Activated T-cell treated with anti-CD3 and anti-CD28 coated beads, Interleukin-2, amount 50 U/mL, for 48 hours (primary cell): ENCODE measurements at places on chromosomes 7 and 10.
A peak's percentile ranks its signal among the peaks of the same experiment; 100 is the strongest.

- no peak for DNase-seq
Measured at GRCh38 chr7:70730451-70731110, 401.4 kb upstream of the GALNT17 start.

DNA sequence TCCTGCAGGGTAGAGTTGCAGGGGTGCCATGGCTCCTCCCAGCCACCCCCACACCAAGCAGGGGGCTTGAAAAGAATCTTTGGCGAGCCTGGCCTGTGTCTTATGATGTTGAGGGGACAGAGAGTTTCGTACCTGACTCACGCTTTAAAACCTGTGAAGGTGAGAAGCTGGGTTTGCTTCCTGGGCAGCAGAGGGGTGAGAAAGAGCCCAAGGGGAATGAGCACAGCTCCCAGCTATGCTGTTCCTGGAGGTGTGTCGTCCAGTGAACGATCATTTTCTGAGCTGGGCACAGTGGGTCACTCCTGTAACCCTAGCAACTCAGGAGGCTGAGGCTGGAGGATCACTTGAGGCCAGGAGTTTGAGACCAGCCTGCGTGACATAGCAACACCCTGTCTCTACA is 13.5 kb upstream of the ADRB1 start:
- no peak for DNase-seq

DNA sequence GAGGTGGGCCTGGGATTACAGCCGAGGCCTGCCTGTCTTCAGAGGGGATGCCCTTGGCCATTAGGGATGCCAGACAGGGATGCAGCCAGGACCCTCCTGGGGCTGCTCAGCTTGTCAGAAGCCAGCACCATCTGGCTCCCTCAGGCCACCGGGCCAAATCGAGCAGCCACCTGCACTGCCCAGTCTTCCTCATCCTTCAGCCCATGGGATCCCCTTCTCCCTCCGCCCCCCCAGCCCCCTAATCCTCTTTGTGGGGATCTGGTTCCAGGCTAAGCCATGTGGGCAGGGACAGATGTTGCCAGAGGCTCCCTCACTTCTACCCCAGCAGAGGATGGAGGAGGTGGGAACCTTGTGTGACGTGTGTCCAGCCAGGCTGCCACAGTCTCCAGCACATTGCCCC is 137.4 kb upstream of the PPIF start:
- no peak for DNase-seq

DNA sequence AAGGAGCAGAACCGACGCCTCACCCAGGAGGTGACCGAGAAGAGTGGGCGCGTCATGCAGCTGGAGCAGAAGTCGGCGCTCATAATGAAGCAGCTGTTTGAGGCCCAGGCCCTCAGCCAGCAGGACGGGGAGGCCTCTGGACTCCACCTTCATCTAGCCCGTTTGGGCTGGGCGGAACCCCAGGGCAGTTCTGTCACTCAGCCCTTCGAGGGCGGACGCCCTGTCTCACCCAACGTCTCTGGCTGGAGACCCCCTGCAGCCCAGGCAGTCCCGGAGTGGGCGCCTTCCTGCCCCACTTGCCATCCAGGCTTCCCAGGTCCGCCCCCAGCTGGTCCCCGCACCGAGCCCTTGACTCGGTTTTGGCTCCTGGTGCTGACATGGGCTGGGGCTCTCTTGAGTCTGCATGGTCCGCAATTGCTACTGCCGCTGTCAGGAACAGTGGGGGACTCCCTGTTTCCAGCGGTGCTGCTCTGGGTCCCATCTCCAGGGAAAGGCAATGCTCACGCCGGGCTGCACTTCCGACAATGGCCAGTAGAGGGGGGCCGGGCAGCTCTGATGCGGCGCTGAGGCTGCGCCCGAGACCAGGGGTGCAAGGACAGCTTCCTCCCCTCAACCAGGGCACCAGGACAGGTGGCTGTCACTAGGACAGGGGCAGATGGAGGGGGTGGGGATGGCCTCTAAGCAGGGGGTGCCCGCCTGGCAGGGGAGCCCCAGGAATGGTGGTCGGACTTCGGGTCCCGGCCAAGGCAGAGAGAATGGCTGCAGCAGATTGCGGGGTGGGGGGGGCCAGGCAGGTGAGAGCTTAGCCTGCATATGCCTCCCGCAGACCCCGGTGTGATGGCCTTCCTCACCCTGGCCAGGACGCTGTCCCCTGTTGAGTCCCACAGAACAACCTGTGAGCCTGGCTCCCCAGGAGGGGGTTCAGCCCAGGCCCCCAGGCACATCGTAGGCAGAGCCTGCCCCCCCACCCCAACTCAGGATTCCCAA is 71.2 kb upstream of the KCTD7 start:
- peak; percentile 85 for DNase-seq

DNA sequence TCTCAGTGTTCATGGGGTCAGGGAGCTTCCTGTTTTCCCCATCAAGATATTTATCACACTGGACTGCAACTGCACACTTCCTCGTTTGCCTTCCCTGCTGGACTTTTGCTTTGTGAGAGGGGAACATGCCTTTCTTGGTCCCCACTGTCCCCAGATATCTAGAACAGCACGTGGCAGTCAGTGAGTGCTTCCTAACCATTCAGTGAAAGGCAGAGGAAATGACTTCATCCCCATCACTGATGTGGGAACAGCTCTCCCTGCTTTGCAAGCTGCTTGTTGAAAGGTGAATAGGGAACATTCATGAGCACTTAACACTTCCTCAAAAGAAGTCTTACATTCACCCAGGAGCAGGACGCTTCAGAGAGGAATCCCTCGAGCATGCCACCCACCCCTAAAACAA is 135.4 kb downstream of the MYOF start:
- DNase-seq, result no peak

DNA sequence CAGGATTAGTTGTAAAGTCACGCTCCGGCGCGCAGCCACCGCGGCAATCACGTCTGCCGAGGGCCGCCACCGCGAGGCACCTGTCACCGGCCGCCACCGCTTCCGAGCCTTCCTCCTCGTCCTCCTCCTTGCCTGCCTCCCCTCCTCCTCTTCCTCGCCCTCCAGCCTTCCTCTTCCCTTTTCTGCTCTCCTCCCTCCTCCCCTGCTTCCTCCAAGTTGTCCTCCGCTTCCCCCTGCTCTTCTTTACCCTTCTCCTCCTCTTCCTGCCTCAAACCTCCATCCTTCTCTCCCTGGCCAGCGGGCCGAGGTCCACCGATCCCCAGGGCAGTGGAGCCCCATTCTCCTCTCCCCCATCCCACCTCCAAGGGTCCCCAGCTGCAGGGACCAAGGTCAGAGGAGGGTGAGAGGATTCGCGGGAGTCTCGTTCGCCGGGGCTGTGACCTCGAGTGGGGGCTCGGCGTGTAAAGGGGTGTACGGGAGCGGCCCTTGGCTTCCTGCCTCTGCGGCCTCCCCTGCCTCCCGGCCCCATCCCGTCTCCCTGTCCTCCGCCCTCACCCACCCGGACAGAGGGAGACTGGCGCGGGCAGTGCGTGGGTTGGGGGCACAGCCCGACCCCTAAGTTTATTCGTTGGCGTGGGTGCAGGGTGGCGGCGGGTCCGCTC is 89.5 kb upstream of the PAX2 start:
- no peak for DNase-seq

GRCh38 chr10:51935341-51935740 is 235.9 kb upstream of the CSTF2T start:
- DNase-seq, result no peak

DNA sequence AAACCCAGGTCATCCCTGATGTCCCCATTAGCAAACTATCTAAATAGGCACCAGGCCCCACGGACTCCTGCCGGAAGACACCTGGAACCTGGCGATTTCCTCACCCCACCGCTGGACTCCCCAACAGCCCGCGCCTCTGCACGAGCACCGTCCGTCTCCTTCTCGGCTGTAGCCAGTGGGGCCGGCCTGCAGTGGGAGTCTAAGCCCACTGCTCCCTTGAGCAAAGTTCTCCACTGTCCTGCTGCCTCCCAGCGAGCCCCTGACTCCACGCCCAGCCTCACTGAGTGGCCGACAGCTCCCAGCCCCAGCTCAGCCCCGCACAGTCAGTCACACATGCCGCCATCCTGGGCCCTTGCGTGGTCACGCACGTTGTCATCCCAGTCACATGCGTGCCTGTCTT is 211.3 kb upstream of the PPP2R2D start:
- no peak for DNase-seq

- DNase-seq, result no peak
Measured at GRCh38 chr10:8431511-8431910, 377.0 kb downstream of the GATA3 start.

GRCh38 chr10:117921421-117921820 is 125.3 kb downstream of the RAB11FIP2 start:
- no peak for DNase-seq

DNA sequence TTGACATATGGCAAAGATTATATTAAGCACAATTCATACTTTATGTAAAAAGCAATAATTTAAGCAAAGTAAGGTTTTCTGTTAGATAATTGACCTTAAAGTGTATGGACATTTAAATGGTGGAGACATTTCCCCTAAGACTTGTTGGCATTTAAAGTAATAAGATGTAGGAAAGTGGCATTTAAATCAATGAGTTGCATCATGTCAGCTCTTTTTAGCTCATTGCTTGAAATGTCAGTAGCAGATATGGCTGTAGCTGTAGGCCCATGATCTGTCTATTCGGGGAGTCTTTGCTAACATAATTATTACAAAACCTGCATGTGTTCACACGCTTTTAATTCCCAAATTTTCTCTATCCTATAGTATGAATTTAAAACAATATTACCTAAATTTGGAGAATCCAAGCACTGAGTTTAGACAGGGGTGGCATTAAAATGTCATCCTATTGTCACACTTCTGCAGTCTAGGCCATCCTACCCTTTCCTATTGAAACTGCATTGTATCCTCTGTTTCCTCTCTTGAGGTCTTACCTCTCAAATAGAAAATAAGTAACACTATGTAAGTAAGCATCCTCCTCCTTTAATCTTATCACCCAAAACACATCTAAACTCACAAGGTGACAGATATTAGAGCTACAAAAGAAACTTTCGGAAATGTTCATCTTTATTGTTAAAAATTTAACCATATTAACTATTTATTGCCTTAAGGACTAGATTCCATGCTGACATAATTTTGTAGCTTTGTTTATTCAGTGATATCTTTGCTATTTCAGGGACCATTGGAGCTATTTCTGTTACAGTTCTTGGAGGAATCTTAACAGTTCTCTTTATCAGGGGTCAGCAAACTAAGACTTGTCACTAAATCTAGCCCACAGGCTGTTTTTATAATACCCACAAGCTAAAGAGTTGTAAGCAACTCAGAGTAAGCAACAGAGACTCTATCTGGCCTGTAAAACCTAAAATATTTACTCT is 91.2 kb downstream of the LCOR start:
- no peak for DNase-seq

DNA sequence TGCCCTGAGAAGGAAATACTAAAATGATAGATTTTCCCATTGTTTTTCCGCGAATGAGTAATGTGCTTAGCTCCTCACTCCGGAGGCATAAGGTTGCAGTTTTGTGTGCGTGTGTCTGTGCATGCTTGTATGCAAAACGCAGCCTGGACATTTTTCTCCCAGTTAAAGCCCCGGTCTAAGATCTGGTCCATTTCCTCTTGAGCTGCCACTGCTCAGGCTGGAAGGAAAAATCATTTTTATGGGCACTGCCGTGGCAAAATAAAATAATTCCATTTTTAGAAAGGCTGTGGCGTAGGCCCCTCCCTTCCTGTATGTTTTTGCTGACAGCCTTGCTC is 260.6 kb downstream of the WDR37 start:
- no peak for DNase-seq

- DNase-seq, result no peak
Measured at GRCh38 chr7:95334447-95334846, 10.1 kb upstream of the PON1 start.

- no peak for DNase-seq
Measured at GRCh38 chr10:131792011-131792651, 108.7 kb upstream of the PPP2R2D start.

DNA sequence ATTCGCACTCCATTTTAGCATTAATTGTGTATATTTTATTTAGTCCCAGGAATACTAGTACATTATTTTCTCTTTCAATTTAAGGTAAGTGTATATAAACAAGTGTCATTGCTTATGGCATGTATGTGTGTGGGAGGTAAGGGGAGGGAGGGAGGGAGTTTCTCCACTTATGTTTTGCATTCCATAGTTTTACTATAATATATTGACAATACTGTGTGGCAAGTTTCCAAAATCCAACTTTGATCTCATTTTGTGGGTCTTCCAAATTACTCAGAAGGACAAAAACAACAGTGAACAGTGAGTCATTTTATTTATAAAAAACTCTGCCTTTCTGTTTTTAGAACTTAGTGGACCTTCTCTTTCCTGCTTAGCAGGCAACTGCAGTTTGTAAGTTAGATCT is 102.3 kb upstream of the SEMA3E start:
- no peak for DNase-seq

- no peak for DNase-seq
Measured at GRCh38 chr7:16592395-16592794, 53.2 kb downstream of the ANKMY2 start.

DNA sequence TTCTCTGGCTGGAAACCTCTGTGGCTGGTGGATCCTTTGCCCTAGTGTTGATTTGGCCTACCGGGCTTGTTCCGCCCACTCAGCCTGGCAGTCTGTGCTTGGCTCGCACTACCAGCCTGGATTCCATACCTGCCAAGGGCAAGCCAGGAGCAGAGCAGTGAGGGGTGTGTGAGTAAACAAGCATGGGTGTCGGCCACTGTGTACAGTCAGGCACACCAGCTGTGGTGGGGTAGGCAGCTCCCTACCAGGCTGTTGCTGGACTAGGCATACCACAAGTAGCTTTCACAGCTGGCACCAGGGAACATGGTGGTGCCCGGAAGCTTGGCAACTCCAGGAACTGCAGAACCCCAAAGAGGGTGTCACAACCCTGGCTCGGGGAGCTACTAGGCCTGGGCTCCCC is 942.9 kb upstream of the LRRN3 start:
- DNase-seq, result no peak

DNA sequence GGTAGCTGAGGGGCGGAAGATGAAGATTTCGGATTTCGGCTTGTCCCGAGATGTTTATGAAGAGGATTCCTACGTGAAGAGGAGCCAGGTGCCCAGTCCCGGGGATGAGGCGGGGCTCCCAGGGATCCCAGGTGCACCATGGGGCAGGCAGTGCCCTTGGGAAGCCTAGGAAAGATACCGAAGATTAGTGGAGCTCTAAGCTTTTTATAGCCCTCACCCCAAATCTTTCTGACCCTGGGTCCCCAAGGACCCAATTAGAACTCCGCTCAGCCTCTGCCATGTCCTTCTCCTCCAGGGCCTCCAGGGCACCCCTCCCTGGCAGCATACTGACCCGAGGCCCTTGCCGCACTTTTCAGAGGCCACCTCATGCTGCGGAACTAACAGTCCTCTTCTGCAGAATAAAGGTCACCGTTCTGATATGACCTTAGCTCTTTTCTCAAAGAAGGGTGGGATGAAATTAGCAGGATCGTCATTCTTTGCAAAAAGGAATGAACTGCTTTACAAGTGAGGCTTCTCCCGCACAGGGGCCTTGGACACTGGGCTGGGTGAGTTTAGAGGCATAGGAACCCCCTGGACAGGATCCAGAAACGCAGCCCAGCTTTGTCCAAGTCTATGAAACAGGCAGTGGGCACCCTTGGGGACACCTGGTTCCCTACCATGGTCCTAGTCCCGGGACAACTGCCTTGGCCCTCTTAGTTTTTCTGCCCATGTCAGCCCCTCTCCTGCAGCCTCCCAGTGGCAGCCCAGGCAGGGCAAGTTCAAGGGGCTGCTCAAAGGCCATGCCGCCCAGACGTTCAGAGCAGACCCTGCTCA is 17.9 kb upstream of the CSGALNACT2 start:
- no peak for DNase-seq
